Esophagus squamous epithelium (tissue), 5 donors: ENCODE measurements at places on chromosomes 1 and 21.

GRCh38 chr21:35637431-35637830 is 422.9 kb downstream of the SETD4 start:
- DNase-seq, result no peak

GRCh38 chr1:151108331-151108730 is 37.8 kb downstream of the GABPB2 start:
- DNase-seq, result no peak

GRCh38 chr1:51000651-51001050 is 30.6 kb downstream of the CDKN2C start:
- no peak for DNase-seq

DNA sequence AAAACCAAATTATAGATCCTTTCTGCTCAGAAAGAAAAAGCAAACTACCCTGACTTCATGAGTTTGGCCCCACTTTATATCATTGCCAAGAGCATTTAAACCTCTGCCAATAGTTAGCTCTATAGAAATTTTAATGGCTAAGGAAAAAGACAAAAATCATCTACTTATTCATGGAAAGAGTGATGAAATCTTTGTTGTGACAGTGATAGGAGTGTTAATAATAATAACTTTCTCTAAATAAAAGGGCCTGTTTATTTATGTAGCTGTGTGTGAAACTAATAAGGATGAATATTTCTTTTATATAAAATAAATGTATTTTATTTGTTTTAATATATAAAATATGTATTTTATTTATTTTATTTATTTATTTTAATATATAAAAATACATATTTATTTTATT is 6.4 kb downstream of the CHODL start:
- DNase-seq, result no peak

- DNase-seq, result no peak
Measured at GRCh38 chr1:185896863-185897262, 162.7 kb downstream of the HMCN1 start.

DNA sequence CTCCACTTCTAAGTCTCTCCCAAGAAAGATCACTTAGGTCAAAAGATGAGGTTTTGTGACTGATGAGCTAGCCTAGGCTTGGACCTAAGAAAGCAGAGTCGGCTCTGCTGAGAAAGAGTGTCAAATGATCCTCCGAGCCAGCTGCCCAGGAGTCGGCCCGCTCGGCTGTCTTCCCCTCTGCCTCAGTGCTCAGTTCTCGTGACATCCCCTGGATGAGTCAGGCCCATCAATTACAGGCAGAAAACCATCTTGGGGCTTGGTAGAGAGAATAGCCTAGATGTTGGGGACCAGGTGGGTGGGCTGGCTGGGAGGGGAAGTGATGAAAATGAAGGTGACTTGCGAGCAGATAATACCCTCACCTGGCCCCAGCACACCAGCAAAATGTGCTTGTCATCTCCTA is 60.5 kb downstream of the SLC66A1 start:
- no peak for DNase-seq

- DNase-seq, result no peak
Measured at GRCh38 chr1:59731591-59731990, 83.2 kb upstream of the HOOK1 start.

GRCh38 chr1:174812016-174812415 is 187.7 kb upstream of the CACYBP start:
- no peak for DNase-seq

DNA sequence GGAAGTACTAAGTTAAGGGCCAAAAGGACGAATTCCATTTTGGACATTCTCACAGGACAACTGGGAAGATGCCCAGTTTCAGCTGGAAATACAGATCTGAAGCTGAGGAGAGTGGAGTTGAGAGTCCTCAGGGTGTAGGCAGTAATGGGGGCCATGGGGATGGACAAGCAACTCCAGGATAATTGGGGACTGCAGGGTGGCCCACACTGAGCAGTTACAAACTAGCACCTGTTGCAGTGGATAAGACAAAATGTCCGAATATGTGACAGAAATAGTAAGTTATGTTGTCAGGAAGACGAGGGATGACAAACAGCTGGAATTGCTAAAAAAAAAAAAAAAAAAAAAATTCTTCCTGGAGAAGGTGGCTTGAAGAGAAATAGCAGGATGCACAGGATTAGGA is 34.6 kb upstream of the KANK4 start:
- no peak for DNase-seq

- DNase-seq, result no peak
Measured at GRCh38 chr1:204731985-204732575, 46.5 kb upstream of the LRRN2 start.

GRCh38 chr1:43763497-43763973 is 56.2 kb downstream of the ST3GAL3 start:
- no peak for DNase-seq

DNA sequence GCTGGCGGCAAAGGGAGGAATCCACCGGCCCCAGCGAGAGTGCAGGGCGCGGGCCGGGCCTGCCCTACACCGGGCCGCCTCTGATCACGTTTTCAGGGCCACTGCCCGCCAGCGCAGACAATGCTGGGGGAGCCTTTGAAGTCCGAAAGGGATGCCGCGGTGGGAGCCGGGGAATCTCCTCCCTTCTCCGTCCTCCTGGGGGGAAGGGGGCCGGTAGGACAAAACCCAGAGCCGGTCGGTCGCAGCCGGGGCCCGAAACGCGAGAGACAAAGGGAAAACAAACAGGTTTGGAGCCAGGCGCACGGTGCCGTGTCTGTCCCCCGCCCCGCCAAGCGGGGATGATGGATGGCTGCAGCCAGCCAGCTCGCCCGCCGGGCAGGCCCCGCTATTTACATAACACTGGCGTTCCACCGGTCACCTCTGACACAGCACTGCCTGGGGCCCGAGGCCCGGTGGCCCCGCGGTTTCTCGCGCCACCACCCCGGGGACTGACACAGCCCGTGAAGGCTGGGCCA is 92.0 kb downstream of the CASZ1 start:
- DNase-seq, result no peak

- DNase-seq, result no peak
Measured at GRCh38 chr1:245988393-245989078, 518.5 kb downstream of the SMYD3 start.

GRCh38 chr1:238658763-238659162 is 727.6 kb upstream of the CHRM3 start:
- DNase-seq, result no peak

DNA sequence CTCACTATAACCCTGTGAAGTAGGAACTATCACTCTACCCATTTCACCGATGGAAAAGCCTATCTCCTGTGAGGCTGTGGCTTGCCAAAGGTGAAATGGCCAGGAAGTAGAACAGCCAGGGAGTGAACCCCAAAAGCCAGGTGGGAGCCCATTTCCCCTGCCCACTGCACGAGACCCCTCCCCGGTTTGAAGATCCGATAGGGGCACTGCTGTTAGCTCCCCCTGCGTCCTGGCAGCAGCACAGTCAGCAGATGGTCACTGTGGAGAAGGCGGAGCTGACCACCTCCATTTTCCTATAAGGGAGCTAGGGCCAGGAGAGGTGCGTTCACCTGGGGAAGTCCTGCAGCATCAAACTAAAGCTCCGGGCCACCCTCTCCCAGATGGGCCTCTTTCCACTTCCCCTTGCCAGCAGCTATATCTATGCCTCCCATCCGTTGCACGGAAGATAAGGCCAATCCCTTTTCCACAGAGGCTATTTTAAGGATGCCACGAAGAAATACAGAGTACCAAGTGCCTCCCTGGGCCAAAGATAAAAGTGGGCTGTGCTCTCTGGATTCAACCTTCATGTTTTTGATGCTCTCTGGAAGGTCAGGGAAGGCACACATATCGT is 7.8 kb downstream of the ERG start:
- DNase-seq, result no peak

DNA sequence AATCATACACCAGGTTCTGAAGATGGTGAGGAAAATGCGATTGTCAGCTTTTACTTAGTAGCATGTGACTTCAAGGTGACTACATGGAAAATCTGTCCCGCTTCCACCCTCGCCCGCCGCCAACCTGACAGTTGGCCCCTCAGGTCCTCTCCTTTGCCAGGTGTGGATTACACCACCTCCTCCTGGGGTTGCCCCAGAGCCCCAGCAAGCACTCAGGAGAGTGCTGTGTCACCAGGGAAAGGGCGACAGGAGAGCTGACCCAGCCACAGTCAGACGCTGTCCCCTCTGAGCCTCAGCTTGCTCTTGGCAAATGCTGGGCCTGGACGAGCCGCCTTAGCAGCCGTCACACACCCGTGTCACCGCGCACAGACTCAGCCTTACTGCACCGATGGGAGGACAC is 17.9 kb downstream of the PTTG1IP start:
- DNase-seq, result no peak

DNA sequence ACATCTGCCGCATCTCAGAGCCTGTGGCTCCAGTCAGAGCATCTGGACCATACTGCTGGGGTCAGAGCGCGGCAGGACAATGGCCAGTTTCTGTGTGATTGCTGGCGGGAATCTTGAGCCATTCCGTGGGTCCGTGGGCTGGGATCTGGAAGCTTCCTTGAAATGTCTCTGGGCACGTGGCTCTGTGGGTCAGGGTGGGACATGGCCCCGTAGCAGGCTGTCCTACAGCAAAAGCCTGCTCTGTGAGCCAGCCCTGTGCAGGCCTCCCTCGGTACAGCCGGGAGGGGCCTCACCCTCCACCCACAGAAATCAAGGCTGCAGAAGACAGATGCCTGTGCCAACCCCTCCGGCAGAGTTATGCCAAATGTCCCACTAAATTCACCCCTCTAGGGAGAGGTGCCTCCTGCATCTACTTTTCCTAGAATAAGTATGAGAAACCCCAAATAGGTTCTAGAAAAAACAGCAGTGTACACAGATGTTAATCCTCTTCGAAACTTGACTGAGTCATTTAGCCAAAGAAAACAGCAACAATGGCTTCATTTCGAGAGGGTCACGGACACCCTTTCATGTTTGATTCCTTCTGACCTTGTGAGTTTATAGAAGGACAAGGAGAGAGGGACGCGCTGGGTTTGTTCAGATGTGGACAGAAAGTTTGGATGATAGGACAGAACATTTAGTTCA is 27.8 kb downstream of the COL18A1 start:
- DNase-seq, result no peak

DNA sequence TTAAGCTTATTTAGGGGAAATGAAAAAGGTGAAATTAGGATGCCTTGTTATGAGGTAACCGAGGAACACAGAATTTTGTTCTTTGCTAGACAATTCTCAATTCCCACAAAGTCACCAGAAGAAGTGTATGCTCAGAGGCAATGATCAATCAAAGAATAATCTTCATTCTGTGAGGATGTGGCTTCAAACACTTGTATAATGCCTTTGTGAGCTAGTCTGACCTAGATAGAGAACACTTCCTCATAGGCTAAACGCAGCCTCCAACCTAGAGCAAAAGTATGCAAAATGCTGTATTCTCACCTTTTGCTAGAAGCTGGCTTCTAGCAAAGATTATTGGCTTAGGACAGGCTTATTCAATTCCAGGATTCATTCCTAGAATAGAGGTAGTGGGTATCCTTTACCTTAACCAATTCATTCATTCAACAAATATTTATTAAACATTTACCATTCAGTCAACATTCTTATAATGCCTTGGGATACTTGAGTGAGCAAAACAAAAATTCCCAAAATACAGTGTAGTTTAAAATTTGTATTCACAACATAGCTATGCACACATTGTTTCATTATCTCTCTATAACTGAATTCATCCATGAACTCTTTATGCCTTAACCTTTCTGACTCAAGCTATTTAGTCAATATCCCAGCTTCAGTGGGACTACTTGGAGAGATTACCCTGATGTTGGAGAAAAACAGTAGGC is 530.2 kb downstream of the PTPRC start:
- DNase-seq, result no peak

GRCh38 chr1:92736395-92736794 is 48.5 kb downstream of the EVI5 start:
- no peak for DNase-seq

- no peak for DNase-seq
Measured at GRCh38 chr1:227789084-227790033, 26.1 kb upstream of the PRSS38 start.

- no peak for DNase-seq
Measured at GRCh38 chr1:26780344-26780957, 7.3 kb upstream of the PIGV start.

DNA sequence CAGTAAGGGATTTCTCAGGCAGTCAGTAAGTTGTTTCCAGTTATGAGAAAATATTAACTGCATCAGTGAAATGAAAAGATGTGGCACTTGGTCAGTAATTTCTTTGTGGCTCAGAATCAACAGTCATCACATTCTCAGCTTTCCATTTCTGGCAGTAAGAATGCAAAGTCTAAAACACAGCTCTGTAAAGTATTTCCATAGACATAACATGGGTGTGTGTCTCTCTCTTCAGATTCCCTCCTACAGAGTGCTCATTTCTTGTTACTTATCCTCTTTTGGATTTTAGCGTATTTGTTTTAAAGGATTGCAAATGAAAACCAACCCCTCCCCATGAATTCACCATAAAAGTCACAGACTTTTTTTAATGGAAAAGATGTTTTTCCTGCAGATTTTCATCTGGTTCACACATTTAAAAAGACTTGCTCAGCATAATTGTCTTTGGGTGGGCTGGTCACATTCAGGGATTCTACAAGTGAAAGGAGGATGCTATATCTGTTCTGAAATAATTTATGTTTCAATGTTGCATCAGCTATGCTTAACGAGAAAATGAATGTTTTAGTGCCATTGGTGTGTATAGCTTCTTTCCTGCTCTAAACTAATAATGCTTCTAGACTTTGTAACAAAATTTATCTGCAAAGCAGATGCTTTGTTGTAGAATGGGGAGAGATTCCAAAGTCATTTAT is 34.6 kb upstream of the CD55 start:
- no peak for DNase-seq

DNA sequence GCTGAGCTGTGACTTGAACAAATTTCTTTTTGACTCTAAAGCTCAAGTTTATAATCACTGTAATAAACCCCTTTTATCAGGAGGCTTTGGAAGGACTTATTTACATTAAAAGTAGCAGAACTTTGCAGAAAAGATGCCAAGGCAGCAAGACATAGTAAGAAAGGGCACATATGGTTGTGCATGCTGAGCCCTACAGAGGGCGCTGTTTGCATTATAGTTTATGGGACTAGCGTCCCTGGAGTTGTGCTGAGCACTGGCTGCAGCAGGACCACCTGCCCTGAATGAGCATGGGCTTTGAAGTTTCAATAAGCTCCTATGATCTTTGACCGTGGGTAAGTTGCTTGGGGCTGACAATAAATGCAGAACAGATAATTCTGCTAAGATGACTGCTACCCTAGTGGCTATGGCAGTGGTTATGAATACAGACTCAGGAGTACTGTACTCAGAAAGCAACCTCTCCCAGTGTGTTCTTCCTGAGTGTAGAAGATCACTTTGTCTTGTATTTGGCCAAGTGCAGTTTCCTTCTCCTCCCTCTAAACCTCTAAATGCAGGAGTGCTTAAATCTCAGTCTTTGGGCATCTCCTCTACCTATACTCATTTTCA is 45.4 kb upstream of the USP1 start:
- DNase-seq, result no peak

DNA sequence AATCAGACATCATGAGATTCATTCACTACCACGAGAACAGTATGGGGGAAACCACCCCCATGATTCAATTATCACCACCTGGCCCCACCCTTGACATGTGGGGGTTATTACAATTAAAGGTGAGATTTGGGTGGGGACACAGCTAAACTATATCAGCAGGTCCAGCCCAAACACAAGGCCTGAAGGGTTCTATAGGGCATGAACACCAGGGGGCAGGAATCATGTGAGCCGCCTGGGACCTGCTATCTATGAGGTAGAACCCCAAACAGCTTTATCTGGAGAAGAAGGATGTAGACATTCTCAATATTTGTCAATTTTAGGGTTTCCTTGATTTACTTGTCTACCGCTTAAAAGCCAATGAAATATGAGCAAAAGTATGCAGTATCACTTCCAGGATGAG is 294.9 kb upstream of the DEPDC1 start:
- no peak for DNase-seq
